ENCODE measurements at places on chromosomes 5 and 9.

DNA sequence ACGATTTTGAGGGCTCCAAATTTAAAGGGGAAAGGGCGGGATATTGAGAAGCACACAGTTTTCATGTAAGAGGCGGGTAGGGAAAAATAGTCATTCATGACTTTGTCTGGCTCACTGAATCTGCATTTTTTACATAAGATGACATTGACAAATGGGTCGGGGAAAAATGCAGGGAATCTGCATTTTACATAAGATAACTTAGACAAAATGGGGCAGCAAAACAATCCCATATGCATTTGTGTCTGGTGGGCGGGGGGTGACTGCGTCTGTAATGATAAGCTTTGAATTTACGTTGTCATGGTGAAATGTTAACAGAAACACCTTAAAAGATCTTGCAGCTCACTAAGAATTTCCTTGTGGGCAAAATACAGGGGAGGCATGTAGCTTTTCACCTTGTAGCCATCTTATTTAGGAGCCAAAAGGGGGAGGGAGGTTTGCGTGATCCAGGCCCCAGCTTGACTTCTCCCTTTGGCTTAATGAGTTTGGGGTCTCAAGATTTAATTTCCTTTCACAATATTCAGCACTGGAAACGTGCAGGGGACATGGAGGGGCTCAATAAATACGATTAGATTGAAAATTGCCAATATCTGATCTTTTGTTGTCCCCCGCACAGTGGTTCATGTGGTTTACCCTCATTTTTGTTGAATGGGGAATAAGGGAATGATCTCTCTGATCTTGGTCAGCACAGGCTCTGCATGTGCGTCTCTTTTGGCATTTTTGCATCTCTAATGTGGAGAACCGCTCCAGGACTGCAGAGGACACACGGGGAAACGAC lies 41.1 kb upstream of the GADD45G start:
- DNase-seq = no peak

GRCh38 chr5:77620405-77620804 lies 18.1 kb downstream of the OTP start:
- DNase-seq = no peak

DNA sequence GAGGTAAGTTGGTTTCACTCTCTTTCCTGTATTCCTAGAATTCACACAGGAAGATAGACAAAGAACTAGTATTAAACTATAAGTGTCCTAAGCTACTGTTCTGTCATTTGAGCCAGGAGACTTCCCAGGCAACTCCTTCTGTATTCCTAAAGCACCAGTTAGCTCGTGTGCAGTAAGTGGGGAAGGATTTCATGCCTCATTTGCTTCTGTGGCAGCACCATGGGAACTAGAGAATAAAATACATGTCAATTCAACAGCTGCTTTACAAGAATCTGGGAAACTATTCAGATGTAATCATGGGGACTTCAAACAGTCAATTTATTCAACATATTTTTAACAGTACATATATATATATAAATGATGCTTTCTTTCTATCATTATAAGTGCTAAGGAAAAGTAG lies 762.3 kb downstream of the PRELID2 start:
- peak; percentile 1 for DNase-seq

DNA sequence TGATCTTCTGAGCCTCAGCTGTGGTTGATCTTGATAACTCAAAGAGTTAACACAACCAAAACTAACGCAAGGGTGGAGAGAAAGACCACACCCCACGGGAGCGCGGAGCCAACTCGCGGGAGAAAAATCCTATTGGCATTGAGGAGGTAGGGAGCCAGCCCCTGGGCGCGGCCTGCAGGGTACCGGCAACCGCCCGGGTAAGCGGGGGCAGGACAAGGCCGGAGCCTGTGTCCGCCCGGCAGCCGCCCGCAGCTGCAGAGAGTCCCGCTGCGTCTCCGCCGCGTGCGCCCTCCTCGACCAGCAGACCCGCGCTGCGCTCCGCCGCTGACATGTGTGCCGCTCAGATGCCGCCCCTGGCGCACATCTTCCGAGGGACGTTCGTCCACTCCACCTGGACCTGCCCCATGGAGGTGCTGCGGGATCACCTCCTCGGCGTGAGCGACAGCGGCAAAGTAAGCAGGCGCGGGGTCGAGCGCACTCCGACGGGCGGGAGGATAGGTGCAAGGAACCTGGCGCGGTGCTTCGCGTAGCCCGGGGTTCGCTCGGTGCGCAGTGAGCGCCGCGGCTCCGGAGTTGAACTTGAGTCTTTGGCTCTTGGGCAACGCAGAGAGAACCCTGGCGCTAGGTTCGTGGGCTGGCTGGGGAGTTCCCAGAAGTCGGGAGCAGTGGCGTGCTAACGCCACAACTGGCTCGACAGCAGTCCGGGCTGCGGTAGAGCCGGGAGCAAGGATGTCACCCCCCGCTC lies at the start of gene GDA:
TSS of gene GDA (plus strand) at position 210 of the 745 bp plus-strand sequence. CDS start at position 330, 120 bp downstream.
- no peak for DNase-seq

DNA sequence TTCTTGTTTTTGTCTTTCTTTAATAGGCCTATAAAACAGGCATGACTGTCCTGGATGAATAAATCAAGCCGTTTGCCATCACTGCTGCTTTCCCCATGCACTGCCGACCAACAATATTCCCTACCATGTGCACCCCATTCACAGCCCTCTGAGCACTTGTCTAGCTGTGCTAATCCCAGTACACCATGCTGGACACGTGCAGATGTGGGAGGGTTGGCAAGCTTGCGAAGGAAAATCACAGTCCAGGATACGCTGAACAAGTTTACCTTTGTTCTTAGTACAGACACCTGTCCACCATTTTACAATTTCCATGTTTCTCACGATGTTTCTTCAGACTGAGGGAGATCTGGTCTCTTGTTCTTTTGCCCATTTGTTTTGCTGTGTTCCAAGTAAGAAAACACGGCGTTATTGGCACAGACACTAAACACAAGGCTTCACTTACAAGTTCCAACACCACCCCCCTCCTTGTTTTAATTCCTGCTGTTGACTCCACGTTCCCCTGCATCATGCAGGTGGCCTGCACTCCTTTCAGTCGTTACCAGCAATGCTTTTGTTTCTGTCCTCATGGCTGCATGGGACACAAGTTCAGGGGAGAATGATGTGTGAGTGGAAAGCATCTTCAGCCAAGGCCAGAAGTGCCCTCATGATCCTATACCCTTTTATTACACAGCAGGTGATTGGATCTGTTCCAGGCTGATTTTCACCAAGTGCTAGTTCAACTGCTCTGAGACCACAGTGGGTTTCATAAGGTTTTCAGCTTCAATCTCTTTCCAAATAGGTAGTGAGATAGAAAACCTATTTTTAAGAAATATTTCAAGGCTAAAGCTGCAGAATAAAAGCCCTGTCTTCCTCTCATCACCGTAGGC lies 608.9 kb downstream of the IRX1 start:
- DNase-seq = no peak

DNA sequence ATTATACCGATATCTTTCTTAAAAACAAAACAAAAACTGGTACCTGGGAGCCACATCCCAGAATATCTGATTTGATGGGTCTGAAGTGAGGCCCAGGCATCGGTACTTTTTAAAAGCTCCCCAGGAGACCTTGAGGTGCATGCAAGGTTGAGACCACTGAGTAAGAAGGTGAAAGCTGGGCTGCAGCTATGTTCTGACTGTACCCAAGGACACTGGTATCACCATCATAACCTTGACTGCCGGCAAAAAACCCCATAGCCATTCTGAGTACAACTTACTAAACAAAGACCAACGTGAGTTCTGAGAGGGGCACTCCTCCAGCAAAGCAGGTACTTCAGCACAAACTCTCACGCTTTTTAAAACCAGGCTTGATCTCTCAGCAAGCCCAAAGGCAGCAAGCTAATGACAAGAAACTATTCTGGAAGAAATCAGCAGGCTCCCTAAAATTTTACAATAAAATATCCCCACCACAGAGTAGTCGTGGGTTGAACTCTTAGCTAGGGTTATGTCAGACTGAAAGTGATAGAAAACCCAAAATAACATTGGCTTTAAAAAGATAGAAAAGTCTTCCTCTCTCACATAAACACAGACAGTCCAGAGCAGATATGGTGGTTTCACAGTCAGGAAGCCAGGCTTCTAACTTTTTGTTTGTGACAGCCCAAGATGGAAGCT lies 263.9 kb downstream of the SAXO1 start:
- DNase-seq = no peak

DNA sequence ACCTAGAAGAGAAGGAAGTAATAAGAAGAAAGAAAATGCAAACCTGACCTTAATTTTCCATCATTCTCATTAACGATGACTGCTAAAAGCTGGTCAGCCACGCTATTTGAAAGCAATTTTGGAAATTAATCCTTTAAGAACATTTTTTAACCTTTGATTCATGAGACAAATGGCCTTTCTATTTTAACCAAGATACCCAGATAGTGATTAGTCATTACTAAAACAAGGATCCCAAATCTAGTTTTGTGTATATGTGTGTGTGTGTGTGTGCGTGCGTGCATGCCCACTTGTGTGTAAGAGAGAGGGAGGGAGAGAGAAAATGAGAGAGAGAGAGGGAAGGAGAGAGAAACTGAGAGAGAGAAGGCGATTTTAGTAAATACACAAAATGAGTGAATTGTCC lies 329.5 kb downstream of the DEPDC1B start:
- DNase-seq = no peak

GRCh38 chr9:111158363-111158762 lies 120.1 kb upstream of the LPAR1 start:
- no peak for DNase-seq

- DNase-seq = no peak
These were observed 363.0 kb upstream of the IRX2 start for GRCh38 chr5:3114467-3114866.

- DNase-seq = no peak
These were observed 190.1 kb upstream of the ZNF608 start for GRCh38 chr5:124936626-124936933.

GRCh38 chr9:136093995-136094881 lies 851 bp downstream of the NACC2 start:
- DNase-seq = peak; percentile 67

DNA sequence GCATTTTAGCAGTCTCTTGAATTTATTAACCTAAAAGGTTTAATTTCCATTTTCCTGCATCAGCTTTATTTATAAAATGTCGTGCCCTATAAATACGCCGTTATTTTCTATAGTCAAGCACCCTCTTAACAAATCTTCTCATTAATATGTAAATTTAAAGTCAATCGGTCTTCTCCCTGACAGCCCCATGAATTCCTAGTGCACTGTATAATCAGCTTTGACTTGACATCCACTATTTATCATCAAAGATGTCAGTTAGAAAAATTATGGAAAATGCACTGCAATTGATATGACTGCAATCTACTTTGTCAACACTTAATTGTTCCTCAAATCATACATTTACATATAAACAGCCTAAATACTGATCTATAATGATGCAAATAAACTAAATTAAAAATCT lies 83.4 kb downstream of the AP3B1 start:
- DNase-seq = no peak

- DNase-seq = peak; percentile 93
These were observed 27.6 kb upstream of the SMIM23 start for GRCh38 chr5:171757853-171758535.

DNA sequence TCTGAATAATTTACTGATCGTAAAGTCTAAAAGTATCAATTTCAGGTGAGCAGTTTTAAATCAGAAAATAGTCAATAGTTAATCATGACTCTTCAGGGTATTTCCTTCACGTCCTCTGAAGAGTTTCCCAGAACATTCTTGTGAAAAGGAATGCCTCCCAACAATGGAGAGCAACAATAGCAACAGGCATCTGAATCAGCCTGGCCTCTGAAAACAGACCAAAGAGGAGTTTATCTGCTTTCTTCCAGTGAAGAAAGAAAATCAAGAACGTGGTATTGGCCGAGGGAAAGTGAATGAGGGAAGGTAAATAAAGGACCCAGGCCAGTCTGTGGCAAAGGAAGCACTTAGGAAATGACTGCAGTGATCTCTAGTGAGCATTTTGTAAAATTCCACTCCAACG lies 26.1 kb upstream of the RASGEF1C start:
- DNase-seq = no peak

DNA sequence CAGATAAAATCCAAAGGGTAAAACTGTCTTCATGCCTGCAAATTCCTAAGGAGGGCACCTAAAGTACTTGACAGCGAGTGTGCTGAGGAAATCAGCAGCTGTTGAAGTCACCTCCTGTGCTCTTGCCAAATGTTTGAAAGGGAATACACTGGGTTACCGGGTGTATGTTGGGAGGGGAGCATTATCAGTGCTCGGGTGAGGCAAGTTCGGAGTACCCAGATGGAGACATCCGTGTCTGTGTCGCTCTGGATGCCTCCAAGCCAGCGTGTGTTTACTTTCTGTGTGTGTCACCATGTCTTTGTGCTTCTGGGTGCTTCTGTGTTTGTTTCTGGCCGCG lies 727 bp upstream of the ADRB2 start:
- DNase-seq = peak; percentile 9

DNA sequence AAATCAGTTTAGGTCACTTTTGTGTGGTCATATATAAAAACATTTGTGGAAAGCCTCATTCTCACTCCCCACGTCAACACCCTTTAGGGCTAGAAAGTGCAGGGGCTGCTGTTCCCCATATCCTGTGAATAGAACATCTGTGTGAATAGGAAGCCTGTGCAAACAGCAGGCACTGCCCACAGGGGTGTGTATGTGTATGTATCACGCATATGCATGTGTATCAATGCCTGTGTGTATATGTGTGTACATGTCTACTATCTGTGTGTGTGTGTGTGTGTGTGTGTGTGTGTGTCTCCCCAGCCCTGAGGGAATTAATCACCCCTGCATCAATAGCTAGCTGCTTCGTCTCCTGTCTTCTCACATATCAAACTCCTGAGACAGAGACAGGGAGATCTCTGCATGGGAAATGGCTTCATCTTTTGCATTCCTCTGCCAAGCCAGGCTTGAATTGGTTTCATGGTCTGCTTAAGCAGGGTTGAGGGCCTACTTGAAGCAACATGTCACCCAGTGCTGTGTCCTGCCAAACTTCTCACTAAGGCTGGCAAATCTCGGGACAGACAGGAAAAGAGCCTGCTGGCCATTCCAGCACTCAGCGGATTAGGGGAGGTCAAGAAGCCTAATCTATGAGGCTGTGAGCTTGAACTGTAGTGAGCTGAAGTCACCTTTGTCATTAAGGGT lies 265.8 kb downstream of the ADAMTSL1 start:
- DNase-seq = no peak

- DNase-seq = peak; percentile 89
These were observed 18.8 kb downstream of the GLE1 start for GRCh38 chr9:128523199-128523925.

DNA sequence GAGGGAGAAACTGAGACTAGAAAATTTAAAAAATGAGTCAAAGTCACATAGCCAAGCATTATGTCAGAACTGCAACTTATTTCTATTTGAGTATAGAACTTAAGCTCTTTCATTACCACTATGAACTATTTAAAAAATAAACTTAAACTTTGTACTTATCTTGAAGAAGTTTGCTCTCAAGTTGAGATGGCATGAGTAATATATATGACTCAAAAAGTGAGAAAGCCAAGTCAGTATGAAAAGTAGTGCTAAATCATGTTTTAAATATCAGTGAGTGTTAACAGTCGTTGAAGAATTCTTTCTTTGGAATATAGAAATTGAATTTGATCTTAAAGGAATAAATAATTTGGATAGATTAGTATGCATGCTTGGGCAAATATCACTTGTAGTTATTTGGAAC lies 36.3 kb upstream of the CDH10 start:
- DNase-seq = no peak

- DNase-seq = peak; percentile 36
These were observed 590.2 kb upstream of the MEF2C start for GRCh38 chr5:89473196-89473595.

All from choroid plexus epithelial cell (primary cell).